ENCODE measurements at places on chromosomes 11 and 22. TPM values are rescaled to one million over a fixed set of nuclear protein-coding genes. Genes with fewer than 3 reads are reported as not detected.

The ZBTB16 gene
- total RNA-seq = 126 TPM

The KCNQ1OT1 gene
- 4.4 TPM for total RNA-seq

The FLRT1 gene
- 0.66 TPM for total RNA-seq

The RTL10 gene
- total RNA-seq = 16.7 TPM

The CST6 gene
- 5.9 TPM for total RNA-seq

The RPL27A gene
- 664 TPM for total RNA-seq

The SLCO2B1 gene
- total RNA-seq = 117 TPM

The KCNJ11 gene
- total RNA-seq = 4.8 TPM

The LMNTD2 gene
- 8.0 TPM for total RNA-seq

The C22orf31 gene
- not detected for total RNA-seq

The PRSS23 gene
- total RNA-seq = 54.6 TPM

- H3K4me3 ChIP-seq = no peak overlapping the region
- no peaks in the 10 kb centered on the region for H3K27me3 ChIP-seq
- H3K27ac ChIP-seq = no peak overlapping the region
- DNase-seq = no peak
- no peaks in the 10 kb centered on the region for H3K4me1 ChIP-seq
- H3K36me3 ChIP-seq = no peaks in the 10 kb centered on the region
These were observed 61.0 kb upstream of the CDON start for GRCh38 chr11:126123686-126124085.

- no peak overlapping the region for H3K27ac ChIP-seq
- no peak for DNase-seq
- H3K4me3 ChIP-seq = no peak overlapping the region
- peaks cover 9% of the 10 kb centered on the region for H3K4me1 ChIP-seq
- no peaks in the 10 kb centered on the region for H3K36me3 ChIP-seq
- H3K27me3 ChIP-seq = no peaks in the 10 kb centered on the region
These were observed 115.6 kb downstream of the SGSM3 start for GRCh38 chr22:40485813-40486667.

DNA sequence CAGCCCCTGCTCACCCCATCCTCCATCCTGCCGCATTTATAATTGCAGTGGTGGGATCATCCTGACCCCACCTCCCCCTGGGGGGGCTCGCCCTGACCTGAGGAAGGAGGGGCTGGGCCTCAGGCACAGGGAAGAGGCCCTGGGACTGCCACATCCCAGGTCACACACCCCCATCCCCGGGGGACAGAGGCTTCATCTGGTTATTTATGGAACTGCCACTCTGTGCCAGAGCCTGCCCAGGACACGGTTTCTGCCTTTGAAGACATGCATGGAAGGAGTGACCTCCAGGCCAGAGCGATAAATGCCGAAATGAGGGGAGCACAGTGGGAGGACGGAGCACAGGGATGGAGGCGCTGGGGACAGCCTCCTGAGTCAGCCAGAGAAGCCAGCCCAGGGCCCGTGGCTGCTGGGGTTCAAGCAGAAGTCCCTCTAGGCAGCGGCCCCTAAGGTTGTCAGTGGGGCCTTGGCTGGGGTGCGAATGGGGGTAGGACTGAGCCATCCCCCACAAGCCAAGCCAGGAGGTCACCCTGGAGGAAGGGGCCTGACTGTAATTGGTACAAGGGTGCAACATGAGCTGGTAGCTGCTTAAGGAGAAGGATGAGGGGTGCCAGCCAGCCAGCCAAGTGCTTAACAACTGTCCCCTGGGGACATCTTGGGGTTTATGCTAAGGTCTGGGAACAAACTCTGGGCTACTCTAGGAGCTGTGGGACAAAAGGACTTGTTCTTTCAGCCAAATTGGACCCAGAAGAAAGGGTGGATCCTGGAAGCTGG is 51.4 kb upstream of the SHISAL1 start:
- DNase-seq = peak; percentile 68
- H3K27ac ChIP-seq = no peak overlapping the region

DNA sequence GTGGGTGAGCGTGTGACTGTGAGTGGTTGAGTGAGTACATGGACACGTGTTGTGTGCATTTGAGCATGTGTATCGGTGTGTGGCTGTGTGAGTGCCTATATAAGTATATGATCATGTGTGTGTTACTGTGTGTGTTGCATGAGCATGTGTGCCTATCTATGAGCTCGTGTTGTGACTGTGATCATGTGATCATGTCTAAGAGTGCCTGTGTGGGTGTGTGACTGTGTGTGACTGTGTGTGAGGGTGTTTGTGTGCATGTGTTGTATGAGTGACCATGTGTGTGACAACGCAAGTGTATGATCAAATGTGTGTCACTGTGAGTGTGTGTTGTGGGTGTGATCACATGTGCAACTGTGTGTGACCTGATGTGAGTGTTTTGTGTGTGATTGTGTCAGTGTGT is 88.8 kb downstream of the UBASH3B start:
- H3K36me3 ChIP-seq = no peaks in the 10 kb centered on the region
- no peak for DNase-seq
- H3K27me3 ChIP-seq = no peaks in the 10 kb centered on the region
- H3K27ac ChIP-seq = no peak overlapping the region
- H3K4me3 ChIP-seq = no peak overlapping the region

- no peak overlapping the region for H3K27ac ChIP-seq
- H3K36me3 ChIP-seq = no peaks in the 10 kb centered on the region
- H3K27me3 ChIP-seq = peaks cover 3% of the 10 kb centered on the region
- no peak overlapping the region for H3K4me3 ChIP-seq
These were observed 442.2 kb upstream of the B3GAT1 start for GRCh38 chr11:134853992-134854991.

DNA sequence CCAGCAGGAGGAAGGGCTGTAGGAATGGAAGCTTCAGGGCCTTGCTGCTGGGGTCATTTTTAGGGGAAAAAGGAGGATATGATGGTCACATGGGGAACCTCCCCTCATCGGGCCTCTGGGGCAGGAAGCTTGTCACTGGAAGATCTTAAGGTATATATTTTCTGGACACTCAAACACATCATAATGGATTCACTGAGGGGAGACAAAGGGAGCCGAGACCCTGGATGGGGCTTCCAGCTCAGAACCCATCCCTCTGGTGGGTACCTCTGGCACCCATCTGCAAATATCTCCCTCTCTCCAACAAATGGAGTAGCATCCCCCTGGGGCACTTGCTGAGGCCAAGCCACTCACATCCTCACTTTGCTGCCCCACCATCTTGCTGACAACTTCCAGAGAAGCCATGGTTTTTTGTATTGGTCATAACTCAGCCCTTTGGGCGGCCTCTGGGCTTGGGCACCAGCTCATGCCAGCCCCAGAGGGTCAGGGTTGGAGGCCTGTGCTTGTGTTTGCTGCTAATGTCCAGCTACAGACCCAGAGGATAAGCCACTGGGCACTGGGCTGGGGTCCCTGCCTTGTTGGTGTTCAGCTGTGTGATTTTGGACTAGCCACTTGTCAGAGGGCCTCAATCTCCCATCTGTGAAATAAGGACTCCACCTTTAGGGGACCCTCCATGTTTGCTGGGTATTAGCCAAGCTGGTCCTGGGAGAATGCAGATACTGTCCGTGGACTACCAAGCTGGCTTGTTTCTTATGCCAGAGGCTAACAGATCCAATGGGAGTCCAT is 14.1 kb downstream of the IL10RA start:
- H3K4me1 ChIP-seq = no peaks in the 10 kb centered on the region
- H3K4me3 ChIP-seq = no peak overlapping the region
- DNase-seq = no peak
- H3K27me3 ChIP-seq = no peaks in the 10 kb centered on the region
- no peaks in the 10 kb centered on the region for H3K36me3 ChIP-seq
- no peak overlapping the region for H3K27ac ChIP-seq

- H3K36me3 ChIP-seq = peaks cover 8% of the 10 kb centered on the region
- H3K27ac ChIP-seq = no peak overlapping the region
- H3K4me3 ChIP-seq = no peak overlapping the region
These were observed 23.8 kb downstream of the IGHMBP2 start for GRCh38 chr11:68927280-68928135.

GRCh38 chr11:74636630-74637184 is 44.3 kb downstream of the POLD3 start:
- H3K4me1 ChIP-seq = no peaks in the 10 kb centered on the region
- H3K4me3 ChIP-seq = no peak overlapping the region
- peaks cover 2% of the 10 kb centered on the region for H3K36me3 ChIP-seq
- no peak overlapping the region for H3K27ac ChIP-seq
- no peaks in the 10 kb centered on the region for H3K27me3 ChIP-seq

GRCh38 chr11:66267379-66268243 is 828 bp upstream of the RAB1B start:
- H3K4me3 ChIP-seq = peak overlapping the region; percentile 69
- H3K4me1 ChIP-seq = peaks cover 6% of the 10 kb centered on the region
- H3K27ac ChIP-seq = peak overlapping the region; percentile 98
- DNase-seq = peak; percentile 96
- peaks cover 9% of the 10 kb centered on the region for H3K36me3 ChIP-seq

DNA sequence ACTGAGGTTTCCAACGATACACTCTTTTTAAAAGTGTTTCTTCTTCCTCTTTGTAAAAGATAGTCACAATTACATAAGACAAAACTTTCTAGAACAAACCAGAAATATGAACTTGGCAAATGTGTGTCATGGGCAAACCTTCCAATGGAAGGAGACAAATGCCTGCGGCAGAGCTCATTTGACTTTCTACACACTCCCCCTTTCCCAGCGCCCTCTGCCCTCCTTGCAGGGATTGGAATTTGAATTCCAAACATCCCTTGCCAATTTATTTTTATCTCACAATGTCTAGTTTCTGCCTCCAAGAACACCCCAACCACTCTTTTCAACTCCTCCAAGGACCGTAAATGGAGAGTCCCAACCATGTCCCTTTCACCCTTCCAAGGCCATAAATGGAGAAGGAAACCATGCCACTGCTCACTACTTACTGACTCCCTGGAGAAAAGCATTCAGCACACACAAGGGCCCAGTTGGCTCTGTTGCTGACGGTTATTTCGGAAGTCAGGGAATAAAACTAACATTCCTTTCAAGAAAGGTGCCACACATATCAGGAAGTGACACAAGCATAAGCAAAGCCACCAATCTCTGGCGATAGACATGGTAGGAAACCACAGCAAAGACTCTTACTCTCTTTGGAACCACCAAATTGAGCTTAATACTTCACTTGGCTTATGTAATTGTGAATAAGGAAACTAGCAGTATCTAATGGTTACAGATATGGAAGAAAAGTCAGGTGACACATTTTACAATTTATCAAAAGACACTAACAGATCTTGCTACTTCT is 15.0 kb upstream of the ESAM start:
- H3K27ac ChIP-seq = no peak overlapping the region
- H3K36me3 ChIP-seq = peaks cover under 1% of the 10 kb centered on the region
- DNase-seq = no peak
- no peak overlapping the region for H3K4me3 ChIP-seq
- no peaks in the 10 kb centered on the region for H3K4me1 ChIP-seq

GRCh38 chr22:30332551-30332950 is 5.8 kb upstream of the TBC1D10A start:
- H3K36me3 ChIP-seq = peaks cover 11% of the 10 kb centered on the region
- no peak overlapping the region for H3K4me3 ChIP-seq
- H3K4me1 ChIP-seq = peaks cover 1% of the 10 kb centered on the region

- no peaks in the 10 kb centered on the region for H3K4me1 ChIP-seq
- H3K4me3 ChIP-seq = peak overlapping the region; percentile 51
- peaks cover 4% of the 10 kb centered on the region for H3K27me3 ChIP-seq
- DNase-seq = peak; percentile 71
- no peaks in the 10 kb centered on the region for H3K36me3 ChIP-seq
These were observed 3.6 kb downstream of the SEPTIN5 start for GRCh38 chr22:19717691-19718455.

DNA sequence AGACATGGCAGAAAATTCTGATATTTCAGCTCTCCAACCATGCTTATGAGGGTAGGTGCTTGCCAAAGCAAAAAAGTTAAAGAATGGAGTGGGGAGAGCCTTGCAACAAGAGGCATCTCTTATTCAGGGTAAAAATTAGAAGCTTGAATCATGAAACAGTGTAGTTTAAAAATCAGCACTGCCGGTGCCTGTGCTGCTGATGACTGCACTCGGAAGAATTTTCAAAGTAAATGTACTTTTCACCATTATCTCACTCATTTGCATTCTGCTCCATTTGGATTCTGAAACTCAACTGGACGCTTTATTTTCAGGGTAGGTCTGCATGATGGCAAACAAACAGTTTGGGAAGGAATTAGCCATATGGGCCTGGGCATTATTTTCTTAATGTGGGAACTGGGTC is 126.3 kb downstream of the KIRREL3 start:
- H3K4me1 ChIP-seq = no peaks in the 10 kb centered on the region
- no peak overlapping the region for H3K4me3 ChIP-seq
- H3K36me3 ChIP-seq = no peaks in the 10 kb centered on the region

DNA sequence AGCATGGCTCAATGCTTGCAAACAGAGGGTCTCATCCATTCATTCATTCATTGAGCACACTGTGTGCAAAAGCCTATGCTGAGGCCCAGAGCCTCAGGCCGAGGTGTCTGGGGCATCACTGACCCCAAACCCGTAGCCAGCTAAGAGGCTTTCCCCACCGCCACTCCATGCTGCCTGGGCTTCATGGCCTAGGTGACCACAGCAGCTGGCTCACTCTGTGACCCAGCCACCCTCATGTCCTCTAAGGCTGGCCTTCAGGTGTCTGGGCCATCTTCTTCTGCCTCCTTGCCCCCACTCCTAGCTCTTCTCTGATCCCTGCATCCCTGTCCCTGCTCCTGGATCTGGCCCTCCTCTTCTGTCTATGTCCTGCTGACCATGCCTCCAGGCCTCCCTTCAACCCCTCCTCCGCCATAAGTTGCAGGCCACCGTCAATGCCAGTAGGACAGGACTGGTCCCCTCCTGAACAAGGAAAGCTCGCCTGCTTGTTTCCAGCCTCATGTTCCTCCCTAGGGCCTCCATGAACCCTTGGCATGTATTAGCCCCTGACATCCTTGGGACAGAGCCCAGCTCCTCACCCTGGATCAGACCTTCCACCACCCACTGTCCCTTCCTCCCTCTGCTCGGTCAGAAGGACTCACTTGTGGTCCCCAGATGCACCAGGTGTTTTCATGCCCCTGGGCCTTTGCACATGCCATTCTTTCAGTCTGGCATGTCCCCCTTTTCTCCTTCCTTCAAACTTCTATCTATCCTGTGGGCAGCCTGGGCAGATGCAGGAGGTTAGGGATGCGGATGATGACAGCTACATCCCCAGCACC is 92.8 kb downstream of the MYEOV start:
- no peak overlapping the region for H3K27ac ChIP-seq
- H3K4me1 ChIP-seq = no peaks in the 10 kb centered on the region
- H3K36me3 ChIP-seq = no peaks in the 10 kb centered on the region
- no peak for DNase-seq

DNA sequence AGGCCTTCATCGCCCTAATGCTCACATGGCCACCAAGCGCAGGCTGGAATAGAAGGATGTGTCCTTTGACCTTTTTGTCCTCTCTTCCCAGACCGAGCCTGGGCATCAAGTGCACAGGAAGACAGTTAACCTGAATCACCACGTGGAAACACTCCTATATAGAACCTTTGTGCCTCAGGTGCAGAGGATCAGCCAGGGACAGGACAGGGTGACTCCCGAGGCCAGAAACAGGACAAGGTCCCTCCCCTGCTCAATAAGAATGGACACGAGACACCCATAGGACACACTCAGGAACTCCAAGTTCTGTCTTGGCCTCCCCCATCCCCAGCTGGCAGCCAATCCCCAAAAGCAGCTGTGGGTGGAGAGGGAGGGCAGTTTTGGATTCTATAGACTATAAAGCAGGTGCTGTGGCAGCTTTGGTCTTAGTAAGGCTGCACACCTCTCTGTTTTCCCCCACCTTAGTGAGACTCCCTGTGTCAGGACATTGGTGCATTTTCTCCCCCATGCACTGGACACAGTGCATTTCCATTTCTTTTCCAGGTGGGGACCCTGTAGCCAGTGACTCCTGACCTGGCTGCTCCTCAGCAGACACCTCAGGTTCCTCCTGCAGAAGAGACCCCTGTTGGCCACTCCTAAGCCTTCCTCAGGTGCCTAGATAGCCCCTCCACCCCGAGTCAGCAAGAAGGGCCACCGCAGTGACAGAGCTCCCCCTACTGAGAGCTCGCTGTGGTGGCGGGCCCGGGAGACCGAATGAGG is 43.6 kb upstream of the POU2AF1 start:
- H3K27ac ChIP-seq = no peak overlapping the region
- H3K27me3 ChIP-seq = no peaks in the 10 kb centered on the region
- H3K4me3 ChIP-seq = no peak overlapping the region
- no peaks in the 10 kb centered on the region for H3K36me3 ChIP-seq
- H3K4me1 ChIP-seq = peaks cover 2% of the 10 kb centered on the region
